ENCODE measurements at places on chromosomes 12 and 14.

DNA sequence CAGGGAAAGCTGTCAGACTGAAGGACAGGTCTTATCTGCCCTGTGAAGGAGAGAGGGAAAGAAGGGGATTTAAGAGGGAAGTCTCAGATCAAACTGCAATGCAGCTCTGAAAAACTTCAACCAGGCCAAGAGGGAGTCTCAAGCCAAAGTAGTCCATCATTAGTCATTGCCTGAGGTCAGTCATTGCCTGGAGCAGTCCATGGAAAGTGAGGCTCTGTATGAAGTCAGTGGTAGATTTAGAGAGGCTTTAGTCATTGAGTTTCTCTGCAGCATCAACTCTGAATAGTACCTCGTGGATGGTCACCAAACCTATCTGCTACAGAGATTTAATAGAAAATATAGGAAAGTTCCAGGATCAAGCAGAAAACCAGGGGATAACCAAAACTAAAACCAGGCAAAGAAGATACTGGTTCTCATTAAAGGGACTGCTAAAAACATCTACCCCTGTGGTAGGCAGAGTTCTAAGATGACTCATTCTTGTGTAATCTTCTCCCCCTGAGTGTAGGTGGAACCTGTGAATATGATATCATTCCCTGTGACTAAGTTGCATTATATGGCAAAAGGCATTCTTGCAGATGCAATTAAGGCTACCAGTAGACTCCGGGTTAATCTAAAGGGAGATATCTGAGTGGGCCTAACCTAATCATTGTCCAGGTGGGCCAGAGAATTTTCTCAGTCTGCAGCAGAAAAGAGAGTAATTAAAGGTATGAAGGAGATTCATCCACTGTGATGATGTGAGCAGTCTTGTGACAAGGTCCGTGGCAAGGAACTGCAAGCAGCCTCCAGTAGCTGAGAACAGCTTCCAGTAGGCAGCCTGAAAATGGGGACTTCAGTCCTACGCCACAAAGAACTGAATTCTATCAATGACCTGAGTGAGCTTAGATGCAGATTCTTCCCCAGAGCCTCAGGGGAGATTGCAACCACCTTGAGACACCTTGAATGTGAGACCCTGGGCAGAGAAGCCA is 123.1 kb downstream of the GALC start:
- no peak for DNase-seq

DNA sequence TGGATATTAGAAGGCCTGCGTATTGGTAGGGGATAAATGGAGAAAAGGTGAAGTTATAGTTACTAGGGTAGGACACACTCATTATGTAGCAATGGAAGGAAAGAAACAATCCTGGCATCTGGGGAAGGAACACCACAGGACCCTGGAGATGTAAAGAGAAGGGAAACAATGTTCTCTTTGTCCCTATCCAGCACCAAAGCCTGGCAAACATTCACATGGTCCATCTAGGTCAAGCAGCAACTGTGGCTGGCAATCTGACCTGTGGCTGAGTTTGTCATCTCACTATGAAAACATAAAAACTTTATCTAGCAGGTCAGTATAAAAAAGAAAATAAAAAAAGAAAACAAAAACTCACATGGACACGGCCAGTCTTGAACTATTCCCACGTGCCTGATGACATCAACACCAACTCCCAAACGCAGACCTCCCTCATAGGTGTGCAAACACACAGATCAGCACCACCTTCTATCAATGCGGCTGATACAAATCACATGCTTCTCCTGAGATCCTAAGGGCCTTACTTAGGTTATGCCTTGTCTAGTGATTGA is 2.6 kb downstream of the POMT2 start:
- no peak for DNase-seq

DNA sequence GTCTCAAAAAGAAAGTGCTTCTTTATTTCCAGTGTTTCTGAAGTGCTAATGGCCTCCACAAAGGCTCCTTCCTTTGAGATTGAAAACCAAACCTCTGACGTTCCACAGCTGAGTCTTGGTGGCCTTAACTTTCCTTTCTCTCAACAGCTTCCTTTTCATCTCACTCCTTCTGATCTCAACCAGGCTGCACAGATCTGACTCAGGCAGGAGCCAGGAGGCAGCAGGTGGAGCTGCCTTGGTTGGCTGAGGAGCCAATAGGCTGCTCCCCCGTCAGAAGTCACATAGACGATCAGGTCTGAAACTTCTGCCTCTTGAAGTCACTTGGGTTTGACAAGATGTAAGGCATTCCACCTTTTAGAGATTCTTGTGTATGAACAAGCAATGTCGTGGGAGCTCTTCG is 9.1 kb upstream of the KCNA5 start:
- DNase-seq: no peak

- no peak for DNase-seq
Measured at GRCh38 chr14:23568600-23569331, 1.2 kb upstream of the AP1G2 start.

DNA sequence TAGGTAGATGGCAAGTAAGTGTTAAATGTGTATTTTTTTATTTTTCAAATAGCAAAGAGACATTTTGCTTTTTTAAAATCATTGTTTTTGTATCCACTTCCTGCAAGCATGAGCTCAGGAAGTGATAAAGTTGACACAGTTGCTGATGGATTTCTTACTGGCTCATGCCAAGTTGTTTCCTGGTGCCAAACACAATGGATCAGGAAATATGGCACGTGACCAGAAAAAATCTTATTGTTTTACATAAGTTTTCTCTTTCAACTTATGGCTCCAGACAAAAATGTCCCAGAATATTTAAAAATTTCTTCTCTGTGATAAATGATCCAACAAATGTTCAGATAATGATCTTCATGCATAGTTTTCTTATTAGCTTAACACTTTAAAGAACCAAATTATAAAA is 1279.1 kb upstream of the FLRT2 start:
- DNase-seq: no peak

- no peak for DNase-seq
Measured at GRCh38 chr14:74240794-74241651, 1.8 kb downstream of the VSX2 start.

DNA sequence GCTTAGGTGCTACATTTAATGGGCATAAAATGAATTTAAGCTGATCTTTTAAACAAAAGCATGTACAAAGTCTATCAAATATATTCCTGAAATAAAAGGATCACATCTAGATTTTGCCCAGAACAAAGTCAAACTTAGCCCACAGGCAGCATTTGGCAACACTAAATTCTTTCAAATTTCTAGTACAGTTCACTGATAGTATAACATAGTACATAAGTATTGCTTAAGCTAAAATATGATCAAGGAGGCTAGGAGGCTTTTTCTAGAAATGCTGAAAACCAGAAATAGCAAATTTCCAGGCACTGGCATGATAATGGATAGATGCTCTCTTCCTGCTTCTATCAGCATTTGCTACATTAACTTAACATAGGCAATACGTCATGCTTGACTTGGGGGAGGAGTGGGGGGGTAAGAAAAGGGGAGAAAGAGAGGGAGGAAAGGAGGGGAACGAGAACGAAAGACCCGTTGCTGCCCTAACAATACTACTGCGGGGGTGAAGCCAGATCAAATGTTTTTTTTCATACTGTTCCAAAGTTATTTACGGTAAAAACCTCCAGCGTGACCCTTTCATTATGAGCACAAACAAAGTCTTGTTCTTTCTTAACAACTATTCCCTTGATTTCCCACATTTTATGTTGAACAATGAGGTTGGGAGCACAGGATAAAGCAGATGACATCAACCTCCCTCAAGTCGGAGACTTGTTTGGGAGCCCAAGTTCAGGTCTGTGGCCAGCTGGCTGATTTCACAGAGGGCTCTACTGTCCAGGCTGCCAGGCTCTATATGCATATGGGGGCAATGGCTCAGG is 10.6 kb downstream of the TMED10 start:
- no peak for DNase-seq

DNA sequence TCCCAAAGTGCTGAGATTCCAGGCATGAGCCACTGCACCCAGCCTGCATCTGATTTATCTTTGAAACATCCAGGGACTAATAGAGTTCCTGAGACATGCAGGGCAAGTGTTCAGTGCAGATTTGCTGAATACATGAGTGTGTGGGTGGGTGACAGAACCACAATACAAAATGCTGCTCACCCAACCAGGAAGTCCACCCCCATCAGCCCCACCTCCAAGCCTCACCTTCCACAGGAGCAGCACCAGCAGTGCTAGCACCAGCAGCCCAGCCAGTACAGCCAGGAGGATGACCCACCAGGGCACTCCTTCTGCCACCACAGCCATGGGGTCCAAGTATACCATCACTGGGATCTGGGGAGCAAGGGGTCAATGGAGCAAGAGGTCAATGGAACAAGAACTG is 20.0 kb downstream of the ITGA7 start:
- no peak for DNase-seq

DNA sequence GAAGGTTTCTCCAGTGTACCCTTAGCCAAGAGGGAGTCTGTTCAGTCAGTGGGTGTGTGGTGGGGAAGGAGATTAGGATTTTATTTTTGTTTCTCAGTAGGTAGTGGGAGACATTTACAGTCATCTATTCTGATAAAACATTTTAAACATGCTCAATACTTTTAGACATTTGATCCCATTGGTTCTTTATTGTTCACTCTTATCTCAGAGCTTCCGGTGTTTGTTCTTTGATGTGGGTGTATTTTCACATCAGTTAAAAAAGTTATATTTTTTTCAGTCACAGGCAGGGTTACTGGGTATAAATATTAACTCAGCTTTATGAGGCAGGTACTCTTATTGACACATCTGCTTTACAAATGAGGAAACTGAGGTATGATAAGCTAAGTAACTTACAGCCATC is 43.3 kb upstream of the LRRK2 start:
- DNase-seq: no peak

DNA sequence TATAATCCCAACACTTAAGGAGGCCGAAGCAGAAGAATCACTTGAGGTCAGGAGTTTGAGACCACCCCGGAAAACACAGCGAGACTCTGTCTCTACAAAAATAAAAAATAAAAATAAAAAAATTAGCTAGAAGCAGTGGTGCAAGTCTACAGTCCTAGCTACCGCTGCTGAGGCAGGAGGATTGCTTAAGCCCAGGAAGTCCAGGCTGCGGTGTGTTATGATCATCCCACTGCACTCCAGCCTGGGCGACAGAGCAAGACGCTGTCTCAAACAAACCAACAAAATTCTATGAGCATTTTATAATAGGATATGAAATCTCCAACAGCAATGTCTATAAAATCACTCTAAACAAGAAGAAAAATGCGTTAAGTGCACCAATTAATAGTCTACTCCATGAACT is 75.3 kb downstream of the PPP1R12A start:
- DNase-seq: no peak

GRCh38 chr14:92680781-92681650 is 67.4 kb downstream of the LGMN start:
- DNase-seq: peak; percentile 50

- no peak for DNase-seq
Measured at GRCh38 chr14:99537399-99537798, 56.2 kb downstream of the CCNK start.

DNA sequence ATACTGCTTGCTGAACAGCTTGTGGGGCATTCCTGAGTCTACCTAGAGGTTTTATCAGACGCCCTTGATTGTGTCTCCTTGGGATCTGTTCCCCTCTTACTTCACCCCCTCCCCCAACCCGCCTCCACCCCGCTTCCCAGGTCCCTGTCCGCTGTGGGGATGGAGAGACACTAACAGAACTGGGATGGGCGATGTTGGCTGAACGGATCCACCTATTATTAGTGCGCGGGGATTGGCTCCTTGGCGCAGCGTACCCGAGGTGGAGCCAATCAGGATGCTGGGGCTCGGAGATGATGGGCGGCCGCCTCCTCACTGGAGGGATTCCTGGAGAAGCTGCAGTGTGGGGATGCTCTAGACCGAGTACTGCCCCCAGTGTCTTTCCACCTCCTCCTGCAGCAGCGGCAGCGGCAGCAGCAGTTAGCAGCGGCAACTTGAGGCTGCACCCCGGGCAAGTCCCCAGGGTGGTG is at the start of gene SYT1:
SYT1 (plus strand) TSS at position 372 of the 467 bp plus-strand sequence.
- DNase-seq: no peak

DNA sequence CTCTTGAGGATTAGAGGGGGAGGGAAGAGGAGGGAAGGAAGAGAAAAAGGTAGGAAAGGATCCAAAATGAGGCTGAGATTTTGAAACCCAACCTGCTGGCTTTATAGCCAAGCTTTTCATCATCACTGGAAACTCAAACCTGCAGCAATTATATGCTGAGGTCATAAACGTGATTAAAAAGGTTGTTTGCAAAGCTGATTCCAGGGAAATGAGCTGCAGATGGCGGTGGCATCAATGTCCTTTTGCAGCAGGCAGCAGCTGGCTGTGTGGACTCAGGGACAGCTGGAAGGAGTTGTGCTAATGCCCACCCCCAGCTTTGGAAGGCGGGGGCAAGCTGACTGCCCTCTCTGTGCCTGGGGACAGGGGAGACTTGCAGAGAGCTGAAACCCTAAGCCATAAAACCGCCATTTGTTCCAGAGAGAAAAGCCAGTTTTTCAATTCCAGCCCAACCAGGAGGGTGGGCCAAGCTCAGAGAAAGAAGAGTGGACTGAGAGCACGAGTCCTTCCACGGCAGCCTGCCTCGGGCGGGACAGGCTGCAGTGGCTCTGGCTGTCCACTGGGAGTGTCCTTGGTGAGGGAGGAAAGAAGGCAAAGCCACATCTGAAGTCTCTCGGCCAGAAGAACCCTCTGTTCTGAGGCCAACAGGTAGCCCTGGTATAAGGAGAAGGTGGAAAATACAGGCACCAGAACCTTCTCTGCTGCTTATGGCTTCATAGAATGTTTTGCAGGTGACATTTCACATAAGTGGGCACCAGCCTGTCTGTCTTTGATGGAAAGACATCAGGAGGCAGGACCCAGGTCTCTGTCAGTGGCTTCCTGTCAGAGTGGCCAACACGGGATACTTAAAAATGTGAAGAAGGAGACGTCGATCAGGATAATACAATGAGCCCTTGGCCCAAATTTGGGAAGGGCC is 90.7 kb downstream of the SINHCAF start:
- no peak for DNase-seq

DNA sequence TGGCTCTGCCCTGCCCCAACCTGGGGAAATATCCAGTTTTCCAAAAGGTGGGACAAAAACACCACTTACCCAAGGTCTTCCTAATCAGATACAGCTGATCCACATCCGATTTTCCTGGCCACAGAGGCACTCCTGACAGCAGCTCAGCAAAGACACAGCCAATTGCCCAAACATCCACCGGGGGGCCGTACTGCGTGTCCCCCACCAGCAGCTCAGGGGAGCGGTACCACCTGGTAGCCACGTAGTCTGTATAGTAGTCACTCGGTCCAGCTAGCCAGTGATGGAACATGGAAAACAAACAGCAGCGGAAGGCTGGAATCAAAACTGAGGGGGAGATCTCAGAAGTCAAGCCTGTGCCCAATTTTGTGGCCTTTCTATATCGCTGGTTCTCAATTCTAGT is 28.8 kb downstream of the DMAC2L start:
- DNase-seq: no peak
